ENCODE measurements at places on chromosomes 13 and 19.

DNA sequence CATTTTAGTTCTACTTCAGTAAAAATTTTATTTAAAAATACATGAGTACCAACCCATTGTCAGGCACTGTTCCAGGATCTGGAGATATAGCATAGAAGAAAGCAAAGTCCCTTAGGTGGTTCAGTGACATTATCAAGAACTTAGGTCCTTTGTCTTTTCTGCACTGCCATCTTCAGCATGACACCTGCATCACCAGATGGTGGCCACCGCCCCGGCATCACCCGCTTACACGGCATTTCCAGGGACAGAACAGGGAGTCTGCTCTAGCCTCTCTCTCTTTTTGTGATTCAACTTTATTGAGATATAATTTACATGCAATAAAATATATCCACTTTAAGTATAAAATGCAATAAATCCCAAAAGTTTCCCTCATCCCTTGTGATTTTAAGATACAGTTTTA is 23.5 kb downstream of the DYRK1B start:
- no peak for DNase-seq

DNA sequence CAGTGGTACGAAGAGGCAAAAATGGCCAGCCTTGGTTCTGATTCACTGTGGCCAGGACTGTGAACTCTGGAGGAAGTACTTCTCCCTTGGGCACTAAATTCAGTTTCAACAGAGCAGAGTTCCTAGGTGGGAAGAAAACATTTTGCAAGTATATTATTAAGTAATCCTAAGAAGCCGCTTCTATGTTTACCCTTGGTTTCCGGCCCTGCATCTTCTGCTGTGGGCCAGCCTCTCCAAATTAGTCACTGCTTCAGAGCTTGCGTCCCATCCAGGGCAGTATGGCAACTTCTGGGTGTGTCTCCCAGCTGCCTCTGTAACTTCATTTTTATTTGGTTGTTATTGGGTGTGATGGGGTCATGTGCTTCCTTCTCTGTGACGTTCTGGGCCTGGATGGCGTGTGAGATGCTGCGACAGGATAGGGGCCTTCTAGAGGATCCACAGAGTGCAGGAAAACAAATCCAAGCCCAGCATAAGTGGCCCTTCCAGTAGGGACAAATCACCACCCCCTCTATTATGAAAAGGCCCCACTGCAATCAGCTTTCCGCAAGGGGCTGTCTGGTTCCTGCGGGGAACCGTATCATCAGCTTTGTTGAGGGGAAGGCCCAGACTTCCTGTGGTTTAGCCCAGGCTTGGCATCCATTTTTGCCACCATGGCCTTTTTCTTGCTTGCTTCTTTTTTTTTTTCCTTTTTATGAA is 55.1 kb upstream of the C1QTNF9 start:
- peak; percentile 52 for DNase-seq

DNA sequence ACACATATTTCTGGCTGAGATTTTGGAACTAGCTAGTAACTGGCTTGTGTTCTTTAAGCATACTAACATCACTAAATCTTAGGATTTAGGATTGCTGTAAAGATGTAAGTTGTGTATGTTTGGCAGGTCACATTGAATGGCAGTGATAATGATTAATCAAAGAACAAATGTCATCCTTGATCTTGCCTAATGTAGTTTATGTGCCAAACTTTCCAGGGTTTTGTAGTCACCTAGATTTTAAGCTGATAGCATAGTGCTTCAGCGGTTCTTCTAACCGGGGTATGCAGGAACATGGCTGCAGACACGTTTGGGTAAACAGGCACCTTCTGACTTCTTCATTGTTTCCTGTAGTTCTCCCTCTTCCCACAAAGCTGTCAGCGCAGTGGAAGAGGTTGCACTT is 9.7 kb downstream of the CLN5 start:
- no peak for DNase-seq

GRCh38 chr13:96025283-96025682 is 27.9 kb downstream of the UGGT2 start:
- no peak for DNase-seq

GRCh38 chr13:49259586-49259985 is 11.9 kb downstream of the CDADC1 start:
- DNase-seq: no peak

DNA sequence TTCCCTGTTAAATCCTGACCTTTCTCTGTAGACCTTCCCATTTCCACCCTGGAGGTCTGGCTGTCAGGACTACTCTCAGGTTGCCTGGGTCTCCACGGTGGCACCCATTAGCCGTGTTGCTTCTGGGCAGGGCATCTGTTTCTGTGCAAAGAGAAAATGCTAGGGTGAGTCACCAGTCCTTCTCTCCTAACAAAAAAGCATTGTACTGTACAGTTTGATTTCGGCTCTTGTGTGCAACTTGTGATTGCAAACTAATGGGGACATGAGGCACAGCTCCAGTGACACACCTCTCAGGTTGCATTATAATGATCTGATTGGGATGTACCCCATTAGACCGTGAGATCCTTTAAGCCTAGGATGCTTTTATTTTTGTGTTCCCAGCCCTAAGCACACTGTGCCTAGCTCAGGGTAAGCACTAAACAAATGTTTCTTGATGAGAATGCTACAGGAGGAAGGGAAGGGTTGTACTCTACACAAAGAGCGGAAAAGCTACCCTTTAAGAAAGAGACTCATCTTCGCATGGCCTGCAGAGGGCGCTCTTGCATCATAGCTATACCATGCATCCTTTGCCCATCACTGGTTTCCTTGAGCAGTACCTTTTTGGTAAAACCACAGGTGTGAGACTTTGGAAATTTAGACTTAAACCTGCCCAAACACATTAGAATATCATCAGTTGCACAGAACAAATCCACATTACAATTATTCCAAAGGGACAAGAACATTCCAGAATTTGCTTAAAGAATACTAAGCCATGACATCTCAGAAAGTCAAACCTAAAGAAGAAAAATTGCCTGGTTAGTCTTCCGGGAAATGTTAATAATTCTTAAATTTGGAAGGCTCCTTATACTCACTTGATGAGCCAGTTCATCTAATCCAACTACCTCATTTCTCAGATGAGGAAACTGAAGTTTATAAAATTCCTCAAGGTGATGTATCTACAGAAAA is 20.3 kb upstream of the TRIM13 start:
- DNase-seq: peak; percentile 52

- DNase-seq: no peak
Observed at GRCh38 chr13:107102676-107103075, 534.7 kb upstream of the ARGLU1 start.

- DNase-seq: no peak
Observed at GRCh38 chr19:34505321-34506025, 23.9 kb downstream of the WTIP start.
